ENCODE measurements at places on chromosomes 13 and 19.

DNA sequence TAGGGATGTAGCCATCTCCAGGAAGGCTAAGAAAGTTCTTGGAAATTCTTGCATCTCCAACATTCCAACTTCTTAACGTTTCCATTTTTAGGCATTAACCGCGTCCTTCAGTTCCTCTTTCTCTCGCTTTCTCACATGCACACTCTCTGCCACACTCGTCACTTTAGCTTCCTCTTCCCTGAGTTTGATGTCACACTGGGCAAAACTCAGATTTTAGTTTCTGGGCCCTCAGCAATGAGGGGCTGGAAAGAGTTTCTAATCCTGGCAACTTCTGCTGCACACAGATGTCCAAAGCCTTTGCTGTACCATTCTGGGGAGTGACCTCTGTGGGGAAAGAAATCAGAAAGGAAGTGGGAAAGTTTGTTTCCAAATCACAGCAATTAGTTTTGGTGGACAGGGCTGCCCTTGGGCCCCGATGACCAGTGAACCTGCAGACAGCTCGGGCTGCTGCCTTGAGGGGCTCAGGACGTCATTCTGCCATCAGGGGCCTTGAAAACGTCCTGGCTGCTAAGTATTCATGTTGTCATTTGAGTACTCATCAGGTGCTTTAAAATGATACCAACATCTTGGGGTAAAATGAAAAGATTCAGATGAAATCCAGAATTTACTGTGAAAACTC, 89.3 kb downstream of the KL start:
- DNase-seq, result no peak

- DNase-seq, result no peak
Observed at GRCh38 chr13:26847281-26847680, 86.7 kb upstream of the GPR12 start.

DNA sequence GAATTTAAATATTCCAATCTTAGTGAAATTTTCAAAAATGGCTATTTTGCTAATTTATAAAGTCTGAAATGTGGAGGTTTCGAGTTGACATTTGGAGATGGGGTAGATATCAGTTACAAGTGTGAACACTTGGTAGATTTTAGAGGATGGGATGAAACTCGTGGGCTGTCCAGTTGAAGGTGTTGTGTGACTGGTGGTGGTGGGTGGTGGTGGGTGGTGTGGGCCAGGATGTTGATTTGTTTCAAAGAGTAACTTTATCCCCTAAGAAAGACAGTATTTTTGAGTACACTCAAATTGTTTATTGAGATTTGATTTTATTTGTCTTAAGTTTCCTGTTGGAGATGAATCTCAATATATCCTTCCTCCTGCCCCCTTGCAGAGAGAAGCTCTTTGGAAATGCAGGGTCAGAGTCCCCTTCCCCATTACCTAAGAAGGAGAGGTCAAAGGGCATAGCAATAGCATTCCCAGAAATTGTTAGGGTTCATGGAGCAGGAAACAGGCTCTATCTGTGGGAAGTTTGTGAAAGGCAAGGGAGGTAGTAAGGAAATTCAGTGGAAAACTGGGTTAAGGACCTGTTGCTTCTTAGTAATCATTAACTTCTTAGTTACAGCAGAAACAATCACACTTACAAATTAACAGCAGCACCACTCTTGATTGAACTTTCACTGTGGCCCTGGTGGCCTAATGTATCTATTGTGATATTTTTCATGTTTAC, 133.6 kb upstream of the RNF113B start:
- no peak for DNase-seq

GRCh38 chr19:3458229-3459088, 21.9 kb downstream of the SMIM24 start:
- no peak for DNase-seq

All from SJSA1 (cell line).